HS-5 (cell line): ENCODE measurements at places on chromosomes 13 and 19.

- DNase-seq: no peak
These were observed 8.4 kb downstream of the COL5A3 start for GRCh38 chr19:10001899-10002298.

DNA sequence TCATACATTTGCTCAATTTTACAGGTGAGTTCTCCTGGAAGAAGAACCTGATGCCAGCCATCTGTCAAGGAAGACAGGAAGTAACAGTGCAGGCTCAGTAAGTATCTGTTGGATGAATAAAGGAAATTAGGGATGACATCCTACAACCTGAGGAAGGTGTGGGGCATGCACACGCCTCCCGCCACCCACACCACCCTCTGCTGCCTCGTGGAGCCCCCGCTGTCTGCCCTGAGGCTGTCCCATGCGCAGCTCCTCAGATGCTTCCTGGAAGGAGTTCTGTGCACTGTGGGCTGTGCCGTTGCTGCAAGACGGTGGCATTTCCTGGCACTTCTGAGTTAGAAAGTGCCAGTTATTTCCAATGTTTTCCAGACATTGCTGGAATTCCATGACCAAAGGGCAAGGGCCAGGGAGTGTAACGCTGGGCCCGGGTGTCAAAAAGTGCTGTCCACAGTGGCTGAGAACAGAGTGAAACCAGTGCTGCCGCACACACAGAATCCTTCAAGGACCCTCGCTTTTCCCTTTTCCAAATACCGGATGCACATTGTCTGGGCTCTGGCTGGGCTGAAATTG is 4.2 kb upstream of the TEX29 start:
- no peak for DNase-seq

DNA sequence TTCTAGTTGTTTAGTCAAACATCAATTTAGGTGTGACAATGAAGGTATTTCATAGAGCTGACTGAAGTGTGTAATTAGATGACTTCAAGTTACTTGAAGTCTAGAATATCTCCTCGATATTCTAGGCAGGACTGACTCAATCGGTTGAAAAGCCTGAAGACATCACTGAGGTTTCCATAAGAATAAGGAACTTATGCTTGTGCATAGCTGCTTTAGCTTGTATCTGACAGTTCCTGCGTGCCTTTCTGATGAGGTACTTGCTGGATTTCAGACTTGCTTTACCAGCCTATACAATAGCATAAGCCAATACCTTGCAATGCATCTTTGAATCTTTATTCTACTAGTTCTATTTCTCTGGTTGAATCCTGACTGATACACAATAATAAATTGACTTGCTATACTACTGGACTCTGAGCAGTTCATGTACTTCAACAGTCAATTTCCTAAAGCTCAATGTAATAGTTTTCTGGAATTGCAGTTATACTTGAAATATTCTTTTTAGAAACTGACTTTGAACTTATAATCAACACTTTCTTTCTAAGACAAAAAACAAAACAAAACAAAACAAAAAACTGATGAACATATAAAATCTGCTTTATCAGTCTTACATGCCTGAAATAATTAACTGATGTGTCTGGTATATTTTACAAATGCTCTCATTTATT is 1534.8 kb downstream of the SLITRK5 start:
- DNase-seq: no peak

- DNase-seq: no peak
These were observed 831 bp upstream of the CBARP start for GRCh38 chr19:1238369-1239303.

- DNase-seq: no peak
These were observed 265.9 kb downstream of the MYO16 start for GRCh38 chr13:108895220-108895704.
